AG10803 (cell line): ENCODE measurements at places on chromosomes 3 and 15.

GRCh38 chr3:197789309-197789708 is 1.7 kb upstream of the LRCH3 start:
- no peak for DNase-seq

GRCh38 chr3:156507285-156507684 is 47.6 kb downstream of the SSR3 start:
- DNase-seq, result no peak

DNA sequence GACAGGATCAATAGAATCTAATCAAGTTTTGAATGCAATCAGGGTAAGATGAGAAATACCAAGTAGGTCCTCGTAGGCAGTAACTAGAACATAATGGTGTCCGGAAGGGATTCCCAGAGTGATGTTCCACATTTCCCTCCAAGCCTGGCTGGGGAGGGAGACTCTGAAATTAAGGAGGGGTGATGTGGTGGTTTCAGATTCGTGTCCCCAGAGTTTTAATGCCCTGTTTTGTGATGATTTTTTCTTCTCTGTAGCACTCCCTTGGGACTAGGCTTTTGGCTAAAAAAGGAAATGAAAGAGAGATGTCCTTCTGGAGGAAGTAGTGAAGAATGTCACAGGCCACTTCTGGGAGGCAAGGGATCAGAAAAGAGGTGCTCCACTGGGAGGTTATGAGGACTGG is 108.3 kb upstream of the CACNA2D3 start:
- DNase-seq, result no peak

GRCh38 chr3:172844428-172844827 is 93.9 kb downstream of the ECT2 start:
- DNase-seq, result no peak

DNA sequence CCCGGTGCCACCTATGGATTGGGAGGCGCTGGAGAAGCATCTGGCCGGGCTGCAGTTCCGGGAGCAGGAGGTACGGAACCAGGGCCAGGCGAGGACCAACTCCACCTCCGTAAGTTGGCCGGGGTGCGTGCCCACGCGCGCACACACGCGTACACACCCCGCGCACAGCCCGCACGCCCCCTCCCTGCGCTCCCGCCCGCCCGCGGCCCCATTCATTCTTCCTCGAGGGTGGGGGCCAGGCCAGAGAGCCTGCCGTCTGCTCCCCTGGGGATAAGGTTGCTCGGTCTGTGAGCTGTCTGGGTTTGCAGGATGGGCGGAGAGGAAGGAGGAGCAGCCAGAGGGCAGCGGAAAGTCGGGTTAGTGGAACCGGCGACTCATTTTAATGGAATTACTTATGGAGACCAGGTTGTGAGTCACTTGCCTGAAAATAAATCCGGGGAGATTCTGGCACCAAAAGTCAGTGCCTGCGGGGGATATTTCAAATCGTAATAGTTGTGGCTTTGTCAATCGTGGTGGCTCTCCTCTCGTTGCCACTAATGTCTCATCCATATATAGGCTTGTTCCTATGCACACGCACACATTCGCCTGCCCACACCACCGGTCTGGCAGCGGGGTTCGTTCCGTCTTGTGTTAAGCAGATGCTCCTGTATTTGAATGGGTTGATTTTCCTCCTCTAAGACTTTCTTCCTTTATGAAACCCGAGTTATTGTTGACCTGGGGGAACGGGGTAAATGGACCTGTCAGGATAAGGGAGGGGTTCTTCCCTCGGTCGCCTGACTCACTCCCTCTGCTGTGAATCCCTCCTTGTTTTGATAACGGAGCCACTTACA is 223.4 kb upstream of the IL12A start:
- peak; percentile 99 for DNase-seq

DNA sequence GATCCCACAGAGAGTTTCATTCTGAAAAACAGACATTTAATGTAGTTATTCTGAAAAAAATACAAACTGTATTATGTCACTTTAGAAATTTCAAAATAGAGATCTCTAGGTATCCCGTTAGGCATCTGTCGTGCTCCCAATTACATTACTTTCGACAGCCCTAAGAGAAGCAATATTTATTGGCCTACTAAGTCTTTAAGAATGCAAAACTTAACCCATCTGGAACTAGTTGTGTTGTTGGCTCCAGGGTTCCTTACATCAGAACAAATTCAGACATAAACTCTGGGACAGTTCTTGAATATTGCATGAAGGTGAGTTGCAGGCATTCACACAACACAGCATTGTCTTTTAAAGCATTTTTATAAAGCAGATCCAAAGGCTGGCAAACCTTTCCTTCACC is 498.4 kb downstream of the FHIT start:
- peak; percentile 88 for DNase-seq

DNA sequence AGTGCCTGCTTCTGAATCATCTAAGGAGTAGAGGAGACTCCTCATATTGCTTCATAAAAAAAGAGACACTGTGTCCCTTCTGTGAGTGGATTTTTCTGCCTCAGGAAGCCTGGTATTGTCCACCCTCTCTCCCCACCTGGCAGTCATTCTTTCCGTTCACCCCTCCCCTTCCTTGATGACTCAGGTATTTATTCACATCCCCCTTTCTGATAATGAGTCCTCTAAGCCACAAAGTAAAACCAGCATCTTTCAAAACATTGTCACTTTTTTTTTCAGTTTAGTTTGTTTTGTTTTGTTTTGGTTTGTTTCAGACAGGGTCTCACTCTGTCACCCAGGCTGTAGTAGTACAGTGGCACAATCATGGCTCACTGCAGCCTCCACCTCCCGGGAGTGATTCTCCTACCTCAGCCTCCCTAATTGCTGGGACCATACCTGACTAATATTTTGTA is 65.2 kb upstream of the UBE2E1 start:
- DNase-seq, result no peak

DNA sequence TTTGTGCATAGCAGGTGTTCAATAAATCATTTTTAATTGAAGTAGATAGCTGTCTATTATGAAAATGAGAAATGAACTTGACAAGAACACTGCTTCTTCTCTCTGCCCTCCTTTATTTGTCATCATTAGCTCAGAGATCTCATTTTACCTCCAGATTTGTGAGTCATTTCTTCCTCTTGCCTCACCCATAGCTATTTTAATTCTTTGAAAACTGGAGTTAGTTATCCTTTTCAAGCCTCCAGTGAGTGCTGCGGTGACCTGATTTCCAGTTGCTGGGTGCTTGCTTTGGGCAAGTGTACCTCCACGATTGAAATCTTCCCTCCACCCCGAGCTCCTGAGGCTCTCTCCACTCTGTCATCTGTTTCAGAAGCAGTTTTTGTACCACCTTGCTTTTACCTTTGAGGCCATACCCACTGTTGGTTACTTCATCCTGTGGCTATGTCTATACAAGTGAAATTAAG is 114.6 kb downstream of the NFKBIZ start:
- peak; percentile 48 for DNase-seq

DNA sequence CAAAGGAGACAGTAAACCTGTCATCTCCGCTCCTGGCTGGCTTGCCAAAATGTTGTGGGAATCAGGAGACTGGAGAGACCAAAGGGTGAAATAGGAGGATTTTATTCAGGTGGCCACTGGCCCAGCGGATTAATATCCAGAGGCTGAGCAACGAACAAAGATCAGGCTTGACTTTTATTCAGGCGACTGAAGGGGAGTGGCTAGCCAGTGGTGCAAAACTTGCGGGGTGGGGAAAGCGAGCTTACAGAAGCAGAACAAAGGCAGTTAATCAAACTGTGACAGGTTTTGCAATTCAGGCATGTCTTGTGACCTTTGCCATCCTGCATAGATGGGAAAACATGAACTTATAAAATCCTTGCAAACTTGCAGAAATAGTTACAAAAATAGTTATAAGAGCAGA is 19.8 kb upstream of the ACAD9 start:
- no peak for DNase-seq

GRCh38 chr15:64775551-64776401 is at the start of gene RBPMS2:
RBPMS2 (minus strand) TSS chr15:64775589; CDS start chr15:64775319, 270 bp downstream.
- no peak for DNase-seq

GRCh38 chr3:127052121-127052561 is 69.2 kb downstream of the PLXNA1 start:
- peak; percentile 19 for DNase-seq

DNA sequence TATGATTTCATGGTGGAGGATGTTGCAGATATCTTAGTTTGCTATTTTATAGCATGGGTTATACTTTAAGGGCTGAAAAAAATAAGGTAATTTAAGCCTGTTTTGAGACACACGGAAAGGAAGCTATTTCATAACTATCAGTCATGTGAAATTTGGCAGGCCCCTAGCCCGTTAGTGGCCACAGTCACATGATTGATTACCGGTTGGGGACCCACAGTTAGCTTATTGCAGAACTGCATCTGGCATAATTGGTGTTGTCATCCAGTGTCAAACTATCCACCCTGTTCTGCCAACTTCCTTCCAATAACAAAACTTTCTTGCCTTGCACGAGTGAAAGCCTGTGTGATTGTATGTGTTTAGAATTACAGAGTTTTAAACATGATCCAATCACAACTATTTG is 35.2 kb downstream of the FNDC3B start:
- DNase-seq, result peak; percentile 65

GRCh38 chr3:48220746-48221145 is 2.5 kb upstream of the CAMP start:
- no peak for DNase-seq

- no peak for DNase-seq
These were observed 861 bp upstream of the RFT1 start for GRCh38 chr3:53131096-53131495.

DNA sequence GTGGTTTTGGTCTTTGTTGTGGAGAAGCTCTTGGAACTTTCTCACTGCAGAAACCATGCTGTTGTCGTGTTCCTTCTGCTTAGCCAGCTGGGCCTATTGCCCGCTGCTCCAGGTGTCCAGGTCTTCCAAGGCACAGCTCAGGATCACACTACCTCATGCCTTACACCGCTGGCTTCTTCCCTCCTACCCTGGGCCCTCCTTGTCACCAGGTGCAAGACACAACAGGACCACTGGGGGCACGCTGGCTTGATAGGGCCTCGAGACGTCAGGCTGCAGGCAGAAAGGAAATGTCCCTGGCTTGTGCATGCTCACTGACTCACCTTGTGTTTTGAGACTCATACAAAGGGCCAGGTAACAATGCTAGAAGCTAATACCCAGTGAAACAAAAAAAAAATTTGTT is 32.3 kb downstream of the PAQR9 start:
- DNase-seq, result no peak

GRCh38 chr15:52021128-52021671 is 2.2 kb downstream of the MAPK6 start:
- DNase-seq, result peak; percentile 94

- DNase-seq, result peak; percentile 88
These were observed 27.5 kb upstream of the CFAP161 start for GRCh38 chr15:81106560-81106959.

DNA sequence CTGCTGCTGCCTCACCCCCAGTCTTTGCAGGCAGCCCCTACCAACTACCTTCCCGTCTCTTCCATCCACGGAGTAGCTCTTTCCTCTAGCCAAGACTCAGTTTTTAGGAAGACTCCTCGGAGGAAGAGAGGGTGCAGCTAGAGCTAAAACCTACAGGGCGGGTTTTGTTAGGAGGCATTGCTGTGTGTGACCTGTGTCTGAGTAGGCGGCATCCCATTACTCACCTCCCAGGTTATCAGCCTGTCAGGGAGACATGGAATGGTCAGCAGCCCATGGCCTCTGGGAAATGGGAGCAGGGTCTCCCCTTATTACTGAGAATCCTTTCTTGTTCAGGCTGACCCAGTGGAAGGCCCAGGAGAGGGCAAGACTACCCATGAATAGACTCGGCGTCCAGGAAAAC is 43.8 kb upstream of the FGD5 start:
- no peak for DNase-seq

- no peak for DNase-seq
These were observed 330.6 kb downstream of the VPS13C start for GRCh38 chr15:61729646-61730045.

DNA sequence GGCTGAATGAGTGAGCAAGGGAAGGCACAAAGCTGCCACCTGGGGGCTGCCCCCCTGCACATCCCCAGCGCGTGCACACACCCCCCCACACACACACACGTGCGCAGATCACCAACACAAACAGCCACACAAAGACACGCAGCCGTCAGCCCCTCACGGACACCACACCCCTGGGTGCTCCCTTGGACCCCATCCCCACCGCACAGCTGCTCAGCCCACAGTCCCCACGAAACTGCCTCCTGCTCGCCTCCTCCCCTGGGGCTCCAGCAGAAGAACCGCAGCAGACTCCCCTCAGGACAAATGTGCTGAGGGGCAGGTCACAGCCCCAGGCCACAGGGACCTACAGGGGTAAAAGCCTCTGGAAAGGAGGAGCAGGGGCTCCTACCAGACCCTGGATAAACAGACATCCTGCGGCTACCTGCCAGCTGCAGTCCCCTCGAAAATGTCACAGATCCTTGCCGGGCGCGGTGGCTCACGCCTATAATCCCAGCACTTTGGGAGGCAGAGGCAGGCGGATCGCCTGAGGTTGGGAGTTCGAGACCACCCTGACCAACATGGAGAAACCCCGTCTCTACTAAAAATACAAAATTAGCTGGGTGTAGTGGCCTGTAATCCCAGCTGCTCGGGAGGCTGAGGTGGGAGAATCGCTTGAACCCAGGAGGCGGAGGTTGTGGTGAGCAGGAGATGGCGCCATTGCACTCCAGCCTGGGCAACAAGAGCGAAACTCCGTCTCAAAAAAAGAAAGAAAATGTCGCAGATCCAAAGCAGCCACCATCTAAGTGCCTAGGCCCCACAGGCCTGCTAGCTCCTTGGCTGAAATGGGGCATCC is 6.5 kb downstream of the TWF2 start:
- no peak for DNase-seq

DNA sequence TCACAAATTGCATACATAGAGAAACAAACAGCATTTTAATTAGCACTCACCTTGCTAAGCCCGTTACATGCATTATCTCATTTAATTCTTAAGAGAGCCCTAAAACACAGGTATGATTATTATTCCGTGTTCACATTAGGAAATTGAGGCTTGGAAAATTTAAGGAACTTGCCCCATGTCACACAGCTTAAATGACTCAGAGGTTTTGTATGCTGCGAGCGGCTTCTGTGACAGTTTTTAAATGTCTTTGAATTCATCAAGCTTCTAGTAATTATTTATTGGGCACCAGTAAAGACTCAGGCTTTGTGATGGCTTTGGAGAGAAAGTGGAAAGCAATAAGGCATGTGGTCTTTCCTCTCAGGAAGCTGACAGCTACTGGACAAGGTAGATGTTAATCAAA is 166.7 kb upstream of the THBS1 start:
- DNase-seq, result no peak

DNA sequence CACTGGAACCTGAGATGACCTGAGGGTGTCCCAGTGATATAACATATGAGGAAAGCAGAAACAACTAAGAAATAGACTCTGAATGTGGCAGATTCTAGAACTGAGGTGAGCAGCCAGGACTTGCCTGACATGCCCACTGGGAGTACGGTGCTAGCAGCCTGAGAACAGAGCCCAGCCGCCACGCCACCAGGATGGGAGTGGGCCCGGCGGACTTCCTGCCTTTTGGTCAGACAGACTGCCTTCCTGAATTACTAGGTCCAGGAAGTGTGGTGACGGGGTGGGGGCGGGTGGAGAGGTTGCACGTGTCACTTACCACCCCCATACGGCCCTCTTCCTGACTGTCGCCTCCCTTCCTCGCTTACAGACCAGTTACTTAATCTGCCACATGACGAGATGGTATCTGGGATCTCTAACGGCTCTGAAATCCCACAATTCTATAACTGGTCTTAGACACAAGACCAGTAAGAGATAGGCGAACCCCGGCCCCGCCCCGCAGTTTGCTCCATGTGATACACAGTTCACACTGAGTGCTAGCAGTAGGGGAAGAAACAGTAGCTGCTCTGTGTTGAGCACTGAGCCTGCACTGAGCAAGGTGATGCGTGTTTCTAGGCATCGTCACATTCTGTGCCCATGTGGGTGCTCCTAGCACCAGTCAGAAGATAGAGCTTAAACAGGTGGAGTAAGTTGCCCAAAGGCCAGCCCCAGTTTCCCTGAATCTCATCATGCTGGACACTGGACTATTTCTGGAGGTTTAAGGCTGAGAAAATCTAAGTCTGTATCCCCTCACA is 95.7 kb downstream of the CPN2 start:
- DNase-seq, result no peak
